ENCODE measurements at places on chromosomes 1 and 21. TPM values are rescaled to one million over a fixed set of nuclear protein-coding genes. Genes with fewer than 3 reads are reported as not detected.

- DNase-seq, result no peak
Measured at GRCh38 chr21:44881198-44881872, 7.8 kb upstream of the PTTG1IP start.

DNA sequence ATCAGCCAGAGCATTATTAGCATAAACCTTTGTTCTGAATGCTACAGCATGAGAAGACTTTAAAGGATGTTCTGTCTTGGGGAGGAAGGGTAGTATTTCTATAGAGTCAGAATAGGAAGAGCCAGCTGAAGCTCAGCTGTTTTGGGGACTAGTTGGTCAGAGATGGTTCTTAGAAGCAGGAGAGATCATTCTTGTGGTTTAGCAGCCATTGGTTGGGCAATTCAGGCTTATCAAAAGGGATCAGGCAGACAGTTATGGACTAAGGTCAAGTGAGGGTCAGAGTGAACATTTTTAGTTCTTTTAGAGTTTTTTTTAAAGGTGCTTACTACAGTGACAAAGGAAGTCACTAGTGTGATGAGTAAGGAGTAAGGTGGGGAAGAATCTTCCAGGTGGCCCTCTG is 245.5 kb downstream of the RPS6KC1 start:
- no peak for DNase-seq

- no peak for DNase-seq
Measured at GRCh38 chr1:14015917-14016316, 315.9 kb downstream of the PRDM2 start.

DNA sequence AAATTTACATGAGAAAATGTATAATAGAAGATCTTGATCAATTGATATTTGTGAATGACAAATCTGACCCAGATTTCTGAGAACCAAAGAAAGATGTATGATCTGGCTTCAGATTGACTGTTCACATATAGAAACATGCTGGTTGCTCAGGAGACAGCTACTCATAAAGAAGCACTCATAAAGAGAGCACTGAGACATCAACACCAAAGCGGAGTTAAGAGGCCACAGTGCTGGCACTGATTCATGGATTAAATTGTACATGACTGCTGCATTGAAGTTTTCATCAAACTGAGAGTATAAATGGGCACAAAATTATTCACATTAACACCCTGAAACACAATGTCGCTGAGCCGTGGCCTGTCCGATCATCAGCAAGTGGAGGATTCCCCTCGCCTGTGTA is 46.2 kb downstream of the SH3GLB1 start:
- no peak for DNase-seq

DNA sequence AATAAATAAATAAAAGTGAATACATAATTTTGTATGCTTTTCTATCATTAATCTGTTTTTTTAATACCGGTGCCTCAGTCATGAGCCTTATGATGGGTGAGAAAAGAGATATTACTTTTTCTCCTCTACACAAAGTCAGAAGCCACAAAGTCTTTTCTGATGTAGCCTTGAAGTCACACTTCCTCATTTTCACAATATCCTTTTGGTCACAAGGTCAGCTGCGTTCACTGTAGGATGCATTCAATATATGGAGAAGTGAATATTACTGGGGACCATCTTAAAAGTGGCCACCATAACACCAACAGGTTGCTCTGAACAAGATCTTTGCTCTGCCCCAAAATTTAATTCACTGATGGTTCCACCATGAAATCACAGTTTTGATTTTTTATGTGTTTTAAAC is 83.3 kb upstream of the TNR start:
- DNase-seq, result no peak

DNA sequence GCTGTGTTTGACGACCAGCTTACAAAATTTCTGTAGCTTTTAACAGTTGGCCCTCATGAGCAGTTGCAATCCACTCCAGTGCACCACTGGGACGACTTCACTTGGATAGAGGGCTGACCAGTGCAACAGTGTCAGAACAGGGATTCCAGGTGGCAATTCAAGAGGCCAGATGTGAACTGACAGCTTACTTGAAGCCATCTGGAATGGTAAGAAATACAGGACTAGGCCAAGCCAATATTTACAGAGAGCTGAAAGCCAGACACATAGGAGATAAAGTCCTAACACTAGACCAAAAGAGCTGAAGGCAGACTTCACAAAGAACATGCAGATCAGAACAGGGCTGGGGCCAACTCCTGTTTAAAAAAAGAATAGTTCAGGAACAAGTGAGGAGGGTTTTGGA is 93.5 kb upstream of the NFIA start:
- no peak for DNase-seq

- no peak for DNase-seq
Measured at GRCh38 chr1:241440904-241441303, 78.7 kb downstream of the FH start.

GRCh38 chr21:44005593-44005992 is 6.5 kb upstream of the TRAPPC10 start:
- DNase-seq, result no peak

The LORICRIN gene
- total RNA-seq, result not detected

The GPR52 gene
- 3.1 TPM for total RNA-seq

The SLAMF7 gene
- total RNA-seq, result 53.6 TPM
